ENCODE measurements at places on chromosomes 2 and 18.

DNA sequence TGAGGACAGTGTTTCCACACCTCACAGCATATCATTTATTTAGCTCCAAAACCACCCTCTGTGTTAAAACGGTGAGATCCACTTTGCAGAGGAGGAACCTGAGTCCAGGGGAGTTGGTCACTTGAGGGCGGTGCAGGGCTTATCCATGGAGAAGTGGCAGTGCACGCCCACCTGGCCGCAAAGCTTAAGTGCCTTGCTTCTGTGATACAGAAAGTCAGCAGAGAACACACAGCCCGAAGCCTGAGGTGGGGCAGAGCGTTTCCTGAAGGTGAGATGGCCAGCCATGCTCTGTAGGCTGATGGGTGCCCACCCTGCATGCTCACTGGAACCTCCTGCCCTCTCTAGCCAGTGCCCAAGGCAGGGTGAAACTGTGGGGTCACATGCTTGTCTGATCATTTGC lies 87.3 kb downstream of the SH3RF3 start:
- no peak for DNase-seq

DNA sequence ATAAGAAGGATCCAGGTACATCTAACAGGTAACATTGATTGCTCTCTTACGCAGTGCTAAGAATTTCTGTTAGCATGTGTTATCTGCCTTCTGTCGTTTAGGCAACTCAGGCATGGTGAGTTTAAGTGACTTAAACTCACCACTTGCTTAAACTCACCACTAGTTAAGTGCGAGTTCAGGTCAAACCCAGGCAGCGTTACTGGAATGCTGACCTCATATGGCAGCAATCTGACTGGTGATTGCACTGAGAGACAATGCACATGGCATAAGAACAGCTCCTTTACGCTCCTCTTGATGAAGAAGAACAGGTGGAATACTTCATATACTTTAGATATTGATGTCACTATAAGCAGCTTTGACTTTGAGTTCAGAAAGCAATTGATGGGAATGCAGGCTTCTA lies 954.1 kb downstream of the SOCS6 start:
- DNase-seq, result no peak

DNA sequence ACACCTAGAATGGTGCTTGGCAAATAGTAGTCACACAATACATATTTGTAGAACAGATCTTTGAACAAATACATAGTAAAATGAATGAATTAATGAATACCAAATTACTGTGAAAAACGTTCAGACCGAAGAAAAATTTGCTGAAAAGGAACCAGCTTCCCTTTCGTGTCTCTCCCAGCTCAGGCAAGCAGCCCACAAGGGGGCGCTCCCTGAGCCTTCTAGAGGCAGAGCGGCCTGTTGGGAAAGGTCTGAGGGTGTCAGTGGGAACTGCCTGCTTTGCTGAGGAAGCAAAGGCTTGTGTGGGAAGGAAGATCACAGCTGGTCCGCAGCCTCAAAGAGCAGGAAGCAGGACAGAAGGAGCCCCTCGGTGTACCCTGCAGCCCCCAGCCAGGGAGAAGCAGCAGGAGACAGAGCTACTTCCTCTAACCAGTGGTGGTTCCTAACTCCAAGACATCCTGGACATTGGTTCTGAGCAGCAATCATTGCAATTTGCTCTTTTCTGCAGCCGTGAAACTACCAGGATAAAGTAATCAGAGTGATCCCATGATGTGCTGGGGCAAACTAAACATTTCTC lies 231.1 kb downstream of the ANKRD30B start:
- DNase-seq, result no peak

DNA sequence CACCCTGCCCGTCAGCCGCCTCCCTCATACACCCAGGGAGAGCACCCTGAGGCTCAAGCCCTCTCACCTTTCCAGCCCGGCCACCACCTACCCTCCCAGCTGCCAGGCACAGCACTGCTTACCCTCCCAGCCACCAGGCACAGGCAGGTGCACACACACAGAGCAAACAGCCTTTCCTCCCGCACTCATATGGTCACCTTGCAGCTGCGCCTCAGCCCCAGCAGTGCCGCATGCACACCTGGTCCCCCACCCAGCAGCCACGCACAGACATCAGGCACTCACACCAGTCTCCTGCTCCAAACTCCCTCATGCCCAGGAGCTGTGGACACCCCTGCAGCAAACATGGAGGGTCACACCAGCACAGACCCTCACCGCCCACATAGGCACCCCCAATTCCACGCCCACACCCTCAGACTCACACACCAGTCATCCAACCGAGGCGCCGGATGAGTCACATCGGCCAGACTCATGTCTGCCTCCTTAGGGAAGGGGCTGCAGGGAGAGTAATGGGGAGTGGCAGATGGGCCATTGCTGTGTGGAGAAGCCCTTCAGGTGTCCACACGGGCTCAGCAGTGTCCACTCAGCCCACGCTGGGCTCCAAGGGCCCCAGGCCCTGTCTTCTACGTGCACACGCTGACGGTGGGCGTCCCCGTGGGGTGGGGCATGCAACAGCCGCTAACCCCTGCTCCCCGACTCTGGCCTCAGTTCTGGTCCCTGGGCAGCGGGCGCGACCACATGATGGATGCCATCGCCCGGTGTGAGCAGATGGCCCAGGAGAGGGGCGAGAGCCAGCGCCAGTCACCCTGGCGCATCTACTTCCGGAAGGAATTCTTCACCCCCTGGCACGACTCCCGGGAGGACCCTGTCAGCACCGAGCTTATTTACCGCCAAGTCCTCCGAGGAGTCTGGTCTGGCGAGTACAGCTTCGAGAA lies 22.3 kb upstream of the GPR17 start:
- DNase-seq, result no peak

DNA sequence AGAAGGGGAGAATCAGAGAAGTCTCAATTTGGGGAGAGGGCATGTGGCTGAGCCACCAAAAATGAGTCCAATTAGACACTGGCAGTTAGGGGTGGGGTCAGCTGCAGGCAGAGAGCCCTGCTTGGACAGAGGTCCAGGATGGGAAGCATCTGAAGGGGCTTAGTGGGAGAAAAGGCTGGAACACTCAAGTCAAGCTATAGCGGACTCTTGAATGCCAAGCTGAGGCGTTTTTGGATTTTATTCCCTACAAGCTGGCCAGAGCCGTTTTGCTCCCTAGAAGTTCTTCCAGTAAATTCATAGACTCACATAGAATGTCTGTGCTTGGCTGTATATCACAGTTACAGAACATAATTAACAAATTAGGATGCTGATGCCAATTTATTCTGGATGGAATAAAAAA lies 172.8 kb downstream of the ACOXL start:
- no peak for DNase-seq

GRCh38 chr2:68847751-68848150 lies 23.4 kb downstream of the BMP10 start:
- DNase-seq, result no peak

GRCh38 chr2:216029416-216030129 lies 16.2 kb upstream of the MREG start:
- DNase-seq, result no peak

GRCh38 chr2:45897842-45898241 lies 246.4 kb downstream of the PRKCE start:
- DNase-seq, result no peak

All from right renal pelvis (tissue), 4 donors.